ENCODE measurements at places on chromosomes 1 and 21. TPM values are rescaled to one million over a fixed set of nuclear protein-coding genes. Genes with fewer than 3 reads are reported as not detected.

Gene MCOLN2
- 1.3 TPM for total RNA-seq

Gene ZNF648
- total RNA-seq = 1.4 TPM

DNA sequence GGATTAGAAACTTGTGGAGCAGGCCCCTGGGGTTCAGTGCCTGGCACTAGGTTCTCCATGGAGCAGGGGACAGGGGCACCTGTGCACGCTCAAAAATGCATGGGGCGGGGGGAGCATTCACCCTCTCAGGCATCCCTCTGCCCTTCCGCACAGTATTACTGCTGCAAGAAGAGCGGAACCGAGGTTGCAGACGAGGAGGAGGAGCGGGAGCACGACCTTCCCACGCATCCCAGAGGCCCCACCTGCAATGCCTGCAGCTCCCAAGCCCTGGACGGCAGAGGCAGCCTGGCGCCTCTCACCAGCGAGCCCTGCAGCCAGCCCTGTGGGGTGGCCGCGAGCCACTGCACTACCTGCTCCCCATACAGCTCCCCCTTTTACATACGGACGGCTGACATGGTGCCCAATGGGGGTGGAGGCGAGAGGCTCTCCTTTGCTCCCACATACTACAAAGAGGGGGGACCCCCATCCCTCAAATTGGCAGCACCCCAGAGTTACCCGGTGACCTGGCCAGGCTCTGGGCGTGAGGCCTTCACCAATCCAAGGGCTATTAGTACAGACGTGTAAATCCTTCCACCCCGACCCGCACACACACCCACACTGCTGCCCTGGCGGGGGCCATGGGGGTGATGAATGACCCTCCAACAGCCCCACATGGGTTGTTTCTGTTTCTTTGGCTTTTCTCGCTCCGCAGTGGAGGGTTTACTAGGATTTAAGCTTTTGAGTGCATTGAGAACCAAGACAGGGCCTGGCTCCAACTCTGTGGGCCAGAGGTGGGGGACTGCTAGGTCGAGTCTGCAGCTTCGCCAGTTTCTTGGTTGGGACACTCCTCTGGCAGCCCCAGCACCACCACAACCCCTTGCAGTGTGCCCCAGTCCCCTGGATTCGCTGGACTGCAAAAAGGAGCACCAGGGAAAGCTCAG is 63.7 kb downstream of the TOR1AIP2 start:
- no peaks in the 10 kb centered on the region for H3K36me3 ChIP-seq
- no peak overlapping the region for H3K27ac ChIP-seq
- H3K4me3 ChIP-seq = peak overlapping the region; percentile 83
- H3K4me1 ChIP-seq = no peaks in the 10 kb centered on the region

Gene ZBTB17
- 16.5 TPM for total RNA-seq

Gene CDKN2C
- total RNA-seq = not detected

Gene TAS1R1
- not detected for total RNA-seq

Gene SHISA4
- total RNA-seq = 8.1 TPM

Gene LINGO4
- not detected for total RNA-seq

- no peak overlapping the region for H3K27ac ChIP-seq
- no peak overlapping the region for H3K4me3 ChIP-seq
- no peaks in the 10 kb centered on the region for H3K27me3 ChIP-seq
- DNase-seq = no peak
- peaks cover 6% of the 10 kb centered on the region for H3K36me3 ChIP-seq
- no peaks in the 10 kb centered on the region for H3K4me1 ChIP-seq
Measured at GRCh38 chr1:114250683-114251572, 97.3 kb upstream of the SYT6 start.

DNA sequence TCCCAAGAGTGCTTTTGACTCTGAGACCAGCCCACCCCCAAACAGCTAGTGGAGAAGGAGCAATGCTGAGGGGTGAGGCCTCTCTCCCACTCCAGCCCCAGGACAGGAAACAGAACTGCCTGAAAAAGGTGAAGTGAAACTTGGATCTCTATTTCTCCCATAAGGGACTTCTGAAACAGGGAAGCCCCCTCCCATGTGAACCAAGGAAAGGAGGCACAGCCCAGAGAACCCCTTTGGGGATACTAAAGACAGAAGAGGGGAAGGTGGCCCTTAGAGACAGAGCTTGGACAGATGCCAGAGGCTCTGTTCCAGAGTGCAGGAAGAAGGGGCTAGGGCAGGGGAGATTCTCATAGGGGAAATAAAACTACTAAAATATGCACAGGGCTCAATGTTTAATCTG is 2.9 kb downstream of the TNFAIP8L2 start:
- H3K36me3 ChIP-seq = peaks cover 5% of the 10 kb centered on the region
- H3K4me1 ChIP-seq = no peaks in the 10 kb centered on the region
- H3K27ac ChIP-seq = no peak overlapping the region

Gene JAM2
- 2.6 TPM for total RNA-seq

Gene TMEM240
- total RNA-seq = 7.7 TPM

DNA sequence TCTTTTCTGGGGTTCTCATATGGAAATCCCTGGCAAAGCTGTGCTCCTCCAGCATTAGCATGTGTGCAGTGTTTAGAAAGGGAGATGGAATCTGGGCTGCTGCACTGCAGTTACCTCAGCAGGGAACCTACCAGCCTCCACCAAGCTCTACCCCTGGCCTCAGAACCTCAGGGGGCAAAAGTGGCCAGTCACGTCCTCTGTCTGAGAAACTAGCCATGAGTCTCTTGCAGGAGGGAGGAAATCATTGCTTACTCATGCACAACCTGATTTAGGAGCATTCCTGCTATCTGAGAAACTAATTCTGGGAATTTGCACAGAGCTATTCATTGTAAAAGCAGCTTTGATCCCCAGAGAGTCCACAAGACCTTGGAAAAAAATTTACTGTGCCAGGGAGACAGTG is 80.6 kb upstream of the IPO9 start:
- H3K27ac ChIP-seq = no peak overlapping the region
- no peaks in the 10 kb centered on the region for H3K27me3 ChIP-seq
- no peaks in the 10 kb centered on the region for H3K36me3 ChIP-seq
- H3K4me1 ChIP-seq = peaks cover 21% of the 10 kb centered on the region
- DNase-seq = no peak

GRCh38 chr1:180167021-180167701 is 12.5 kb downstream of the QSOX1 start:
- H3K4me3 ChIP-seq = no peak overlapping the region
- no peak overlapping the region for H3K27ac ChIP-seq
- H3K4me1 ChIP-seq = peaks cover 2% of the 10 kb centered on the region
- H3K36me3 ChIP-seq = peaks cover 5% of the 10 kb centered on the region
- no peaks in the 10 kb centered on the region for H3K27me3 ChIP-seq

DNA sequence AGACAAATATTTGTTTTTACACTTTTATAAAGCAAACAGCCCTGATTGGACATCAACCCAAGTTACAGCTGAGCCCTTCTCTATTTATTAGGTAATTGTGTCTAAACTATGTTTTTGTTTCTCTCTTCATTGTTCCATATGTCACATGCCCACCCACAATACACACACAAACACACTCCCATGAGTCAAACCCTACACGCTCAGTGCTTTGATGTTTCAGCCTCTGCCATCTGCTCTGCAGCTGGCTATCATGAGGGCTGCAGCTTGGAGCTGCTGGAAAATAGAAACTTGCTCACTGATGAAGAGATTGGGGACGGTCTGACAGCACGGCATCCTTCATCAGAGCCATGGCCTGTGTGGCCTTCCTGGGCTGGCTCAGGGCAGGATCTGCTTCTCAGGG is 41.7 kb downstream of the PSMG1 start:
- no peak overlapping the region for H3K27ac ChIP-seq
- no peak for DNase-seq
- H3K4me3 ChIP-seq = no peak overlapping the region
- H3K4me1 ChIP-seq = no peaks in the 10 kb centered on the region
- no peaks in the 10 kb centered on the region for H3K27me3 ChIP-seq
- H3K36me3 ChIP-seq = no peaks in the 10 kb centered on the region

Gene FAM43B
- total RNA-seq = 0.20 TPM

DNA sequence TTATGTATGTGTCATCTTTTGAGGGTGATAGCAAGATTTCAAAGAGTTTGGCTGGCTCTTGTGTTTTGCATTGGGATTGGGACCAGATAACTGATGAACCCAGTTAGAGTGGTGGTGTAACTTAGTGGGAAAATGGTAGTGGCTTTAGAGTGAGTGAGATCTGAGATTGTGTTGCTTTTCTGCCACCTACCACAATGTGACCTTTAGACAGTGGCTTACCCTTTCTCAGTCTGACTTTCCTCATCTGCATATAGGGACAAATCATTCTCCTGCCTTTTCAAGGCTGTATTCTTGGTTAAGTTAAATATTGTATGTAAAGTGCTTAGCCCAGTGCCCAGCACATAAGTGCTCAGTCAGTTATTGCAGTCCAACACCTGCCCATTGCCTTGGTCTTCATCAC is 31.3 kb downstream of the CENPF start:
- DNase-seq = no peak
- H3K4me3 ChIP-seq = no peak overlapping the region
- no peaks in the 10 kb centered on the region for H3K27me3 ChIP-seq
- H3K36me3 ChIP-seq = peaks cover 59% of the 10 kb centered on the region
- H3K27ac ChIP-seq = no peak overlapping the region

Gene AMY1C
- not detected for total RNA-seq

GRCh38 chr1:20975668-20976067 is 188.6 kb upstream of the HP1BP3 start:
- H3K27ac ChIP-seq = no peak overlapping the region
- peaks cover 20% of the 10 kb centered on the region for H3K36me3 ChIP-seq
- no peaks in the 10 kb centered on the region for H3K4me1 ChIP-seq
- DNase-seq = no peak

DNA sequence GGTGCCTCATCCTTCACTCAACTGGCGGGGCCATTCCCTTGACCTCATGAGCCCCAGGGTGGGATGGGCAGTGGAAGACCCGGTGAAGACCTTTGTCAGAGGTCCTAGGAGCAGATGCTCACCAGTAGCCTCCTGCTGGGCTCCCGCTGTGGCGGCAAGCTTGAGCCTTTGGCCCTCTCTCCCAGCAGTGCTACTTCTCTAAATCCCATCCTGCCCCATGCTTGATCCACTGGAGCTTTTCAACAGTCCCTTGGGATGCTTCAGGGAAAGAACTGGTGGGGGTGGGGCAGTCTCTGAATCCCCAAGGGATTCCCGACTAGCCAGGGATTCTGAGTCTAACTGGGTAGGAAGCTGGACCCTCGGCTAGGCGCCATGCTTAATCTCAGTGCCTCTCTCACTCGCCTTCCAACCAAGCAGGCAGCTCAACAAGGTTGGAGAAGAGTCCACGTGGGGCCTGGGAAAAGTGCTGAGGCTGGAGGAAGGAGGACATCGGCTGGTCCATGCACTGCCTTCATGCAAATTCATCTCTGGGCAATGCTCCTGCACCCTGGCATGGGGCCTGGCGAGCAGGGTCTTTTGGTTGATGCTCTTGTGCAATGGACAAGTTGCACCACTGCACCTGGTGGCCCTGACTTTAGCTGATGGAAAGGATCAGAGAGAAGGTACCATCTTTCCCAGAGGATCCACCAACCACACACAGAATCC is 190.3 kb downstream of the GRIK3 start:
- no peak overlapping the region for H3K4me3 ChIP-seq
- no peak for DNase-seq
- no peak overlapping the region for H3K27ac ChIP-seq
- peaks cover 8% of the 10 kb centered on the region for H3K4me1 ChIP-seq
- H3K36me3 ChIP-seq = no peaks in the 10 kb centered on the region
- H3K27me3 ChIP-seq = no peaks in the 10 kb centered on the region

GRCh38 chr1:109895720-109896504 is 14.7 kb upstream of the CSF1 start:
- no peak overlapping the region for H3K4me3 ChIP-seq
- H3K36me3 ChIP-seq = no peaks in the 10 kb centered on the region
- no peak overlapping the region for H3K27ac ChIP-seq
- H3K4me1 ChIP-seq = no peaks in the 10 kb centered on the region
- DNase-seq = no peak
- no peaks in the 10 kb centered on the region for H3K27me3 ChIP-seq

DNA sequence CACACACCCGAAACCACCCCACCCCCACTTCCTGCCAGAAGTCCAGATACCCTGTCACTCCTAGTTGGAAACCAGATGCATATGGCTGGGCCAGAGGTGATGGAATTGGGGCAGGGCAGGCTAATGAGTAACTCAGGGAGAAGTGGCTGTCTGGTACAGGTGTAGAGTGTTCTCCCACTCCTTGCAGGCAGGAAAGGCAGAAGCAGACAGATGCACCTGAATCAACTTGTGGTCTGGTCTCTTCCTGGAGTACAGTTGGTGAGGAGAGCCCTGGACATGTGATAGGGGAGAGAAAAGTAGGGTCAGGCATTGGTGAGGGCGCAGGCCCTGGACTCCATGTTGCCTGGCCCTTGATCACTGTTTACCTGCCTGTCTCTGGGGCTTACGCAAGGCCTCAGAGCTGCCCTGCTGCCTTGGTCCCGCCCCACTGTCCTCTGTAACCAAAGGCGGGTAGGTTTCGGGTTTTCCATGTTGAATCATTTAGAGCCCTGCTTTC is 2.5 kb downstream of the CGN start:
- peak; percentile 46 for DNase-seq
- peak overlapping the region; percentile 91 for H3K4me3 ChIP-seq
- H3K36me3 ChIP-seq = no peaks in the 10 kb centered on the region
- H3K4me1 ChIP-seq = peaks cover 15% of the 10 kb centered on the region

Gene CELA2A
- total RNA-seq = not detected

DNA sequence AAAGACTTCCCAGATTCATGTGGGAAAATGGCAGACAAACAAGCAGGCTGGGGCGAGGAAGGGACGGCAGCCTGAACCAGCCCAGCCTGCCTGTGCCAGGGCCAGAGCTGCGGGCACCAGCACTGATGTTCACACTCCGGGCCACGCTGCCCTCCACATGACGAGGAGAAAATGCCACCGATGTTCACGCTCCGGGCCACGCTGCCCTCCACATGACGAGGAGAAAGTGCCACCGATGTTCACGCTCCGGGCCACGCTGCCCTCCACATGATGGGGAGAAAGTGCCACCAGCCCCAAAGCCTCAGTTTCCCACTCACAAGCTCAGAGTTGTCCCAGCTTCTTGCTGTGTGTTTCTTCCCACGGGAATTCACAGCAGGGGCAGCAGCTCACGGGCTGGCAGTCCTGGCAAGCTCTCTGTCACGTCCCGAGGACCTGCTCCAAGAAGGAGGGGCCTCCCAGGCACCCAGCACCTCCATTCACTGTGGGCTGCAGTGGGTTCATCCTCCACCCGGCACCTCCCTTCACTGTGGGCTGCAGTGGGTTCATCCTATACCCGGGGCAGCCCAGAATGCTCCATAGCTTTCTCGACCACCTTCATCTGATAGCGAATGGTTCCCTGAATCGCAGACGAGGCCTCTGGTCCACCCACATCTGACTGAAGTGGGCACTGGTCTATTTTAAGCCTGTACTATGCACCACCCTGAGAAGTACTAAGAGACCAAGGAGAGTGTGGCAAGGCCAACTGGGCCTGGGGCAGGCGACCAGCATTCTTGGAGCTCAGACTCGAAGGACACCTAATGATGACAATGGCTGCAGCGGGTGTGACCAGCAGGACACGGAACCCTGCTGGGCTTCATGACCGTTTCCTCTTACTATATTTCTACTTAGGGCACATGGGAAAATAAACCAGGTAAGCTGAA is 108.8 kb downstream of the NPHP4 start:
- H3K27me3 ChIP-seq = no peaks in the 10 kb centered on the region
- H3K27ac ChIP-seq = no peak overlapping the region
- H3K4me3 ChIP-seq = no peak overlapping the region

DNA sequence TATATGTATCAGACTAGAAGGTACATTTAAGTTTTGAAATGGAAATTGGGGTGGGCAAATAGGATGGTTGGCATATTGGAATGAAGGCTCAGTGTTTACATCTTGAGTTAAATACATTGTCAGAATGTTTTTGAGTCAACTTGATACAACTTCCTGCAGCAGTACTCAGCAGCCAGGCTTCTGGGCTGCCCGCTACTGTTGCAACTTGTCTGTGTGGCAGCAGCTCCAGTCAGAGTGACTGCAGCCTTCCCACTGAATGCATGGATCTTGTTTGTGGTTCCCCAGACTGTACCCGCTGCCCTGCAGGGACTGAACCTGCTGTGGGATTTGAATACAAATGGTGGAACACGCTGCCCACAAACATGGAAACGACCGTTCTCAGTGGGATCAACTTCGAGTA is 24.9 kb upstream of the SARS1 start:
- no peak overlapping the region for H3K4me3 ChIP-seq
- no peak for DNase-seq
- no peaks in the 10 kb centered on the region for H3K36me3 ChIP-seq

Gene GORAB
- total RNA-seq = 17.8 TPM
